CD4-positive, alpha-beta T cell treated with Interleukin-6 at 100 ng/mL for 8 hours (primary cell): ENCODE measurements at places on chromosomes 7 and 10.

- no peak for DNase-seq
These were observed 21.1 kb downstream of the LIMK1 start for GRCh38 chr7:74104702-74105101.

- DNase-seq, result no peak
These were observed 64.1 kb downstream of the PTPRZ1 start for GRCh38 chr7:121936951-121937623.

GRCh38 chr10:123550675-123551096 is 115.5 kb upstream of the GPR26 start:
- DNase-seq, result no peak

DNA sequence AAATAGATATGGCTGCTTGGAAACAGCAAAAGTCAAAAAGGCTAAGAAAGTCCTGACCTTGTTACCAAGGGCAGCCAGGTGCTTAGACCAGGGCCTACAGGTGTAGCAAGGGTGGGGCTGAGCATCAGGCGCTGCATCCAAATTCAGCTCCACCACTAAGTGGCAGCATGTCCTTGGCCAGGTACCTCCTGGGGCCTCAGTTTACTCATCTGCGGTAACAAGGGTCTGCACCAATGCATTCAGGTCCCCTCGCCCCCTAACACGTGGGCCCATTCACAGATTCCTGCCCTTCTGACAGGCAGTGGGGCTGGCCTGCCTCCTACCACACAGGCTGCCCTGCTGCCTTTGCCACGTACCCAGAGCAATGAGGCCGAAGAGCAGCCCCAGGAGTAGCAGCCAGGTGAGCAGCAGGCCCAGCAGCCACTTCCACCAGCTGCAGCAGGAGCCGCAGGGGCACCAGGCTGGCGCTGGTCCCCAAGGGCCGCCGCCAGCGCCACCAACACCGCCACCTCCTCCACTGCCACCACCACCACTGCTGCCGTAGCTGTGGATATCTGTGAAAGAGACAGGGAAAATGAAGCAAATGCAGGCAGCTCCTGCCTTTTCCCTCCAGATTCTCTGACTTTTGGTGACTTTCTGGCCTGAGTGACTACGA is 28.9 kb downstream of the COL17A1 start:
- DNase-seq, result no peak

GRCh38 chr10:129951101-129951969 is 12.7 kb downstream of the EBF3 start:
- no peak for DNase-seq

DNA sequence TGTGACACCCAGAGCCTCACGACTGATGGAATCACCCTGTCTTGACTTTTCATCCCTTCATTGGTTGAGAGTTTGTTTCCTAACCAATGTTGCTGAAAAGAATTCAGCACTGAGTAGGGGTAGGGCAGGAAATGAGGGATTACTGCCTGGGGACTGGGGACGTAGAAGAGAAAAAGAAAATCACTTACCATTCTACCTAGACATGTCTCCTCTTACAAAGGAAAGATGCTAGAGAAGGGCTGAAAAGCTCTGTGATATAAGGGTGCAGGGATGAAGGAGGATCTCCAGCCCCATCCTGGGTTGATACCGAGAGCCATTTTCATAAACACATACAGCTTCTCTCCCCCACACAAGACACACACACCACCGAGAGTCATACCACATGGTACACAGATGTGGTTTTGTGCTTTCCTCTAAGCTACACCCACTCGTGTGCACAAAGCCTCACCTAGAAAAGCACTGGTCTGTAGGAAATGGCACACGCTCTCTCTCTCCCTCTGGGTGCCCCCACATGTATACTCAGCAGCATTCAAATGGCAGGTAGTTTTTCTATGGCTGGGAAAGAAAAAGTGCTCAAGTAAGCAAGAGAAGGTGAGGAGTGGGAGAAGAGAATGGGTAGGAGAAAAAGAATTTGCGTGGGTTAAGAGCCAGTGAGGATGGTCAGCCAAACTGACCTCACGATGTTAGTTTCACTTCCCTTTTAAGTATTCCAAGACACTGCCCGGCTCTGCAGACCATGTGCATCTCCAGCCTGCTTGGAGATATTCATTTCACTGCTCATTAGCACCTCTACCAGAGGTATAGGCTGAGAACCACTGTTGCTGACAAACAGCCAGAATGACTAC is 85.8 kb downstream of the CALD1 start:
- peak; percentile 70 for DNase-seq

DNA sequence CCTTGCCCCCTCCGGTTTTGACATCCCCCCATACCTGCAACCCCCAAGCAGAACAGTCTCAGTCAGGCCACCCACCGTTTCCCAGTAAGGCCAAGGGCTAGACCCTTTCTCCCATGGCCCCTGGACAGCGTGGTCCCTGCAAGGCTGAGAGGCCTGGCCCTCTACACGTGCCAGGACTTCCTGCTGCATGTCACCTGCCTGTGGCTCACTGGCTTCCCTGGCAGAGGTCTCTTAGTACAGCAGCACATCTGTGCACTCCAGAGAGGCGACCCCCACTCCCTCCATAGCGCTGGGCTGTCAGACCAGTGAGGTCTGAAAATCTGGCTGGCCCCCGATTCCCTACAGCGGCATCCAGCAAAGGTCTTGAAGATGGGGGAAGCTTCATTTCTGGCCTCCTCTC is 26.4 kb upstream of the JAKMIP3 start:
- DNase-seq, result no peak

DNA sequence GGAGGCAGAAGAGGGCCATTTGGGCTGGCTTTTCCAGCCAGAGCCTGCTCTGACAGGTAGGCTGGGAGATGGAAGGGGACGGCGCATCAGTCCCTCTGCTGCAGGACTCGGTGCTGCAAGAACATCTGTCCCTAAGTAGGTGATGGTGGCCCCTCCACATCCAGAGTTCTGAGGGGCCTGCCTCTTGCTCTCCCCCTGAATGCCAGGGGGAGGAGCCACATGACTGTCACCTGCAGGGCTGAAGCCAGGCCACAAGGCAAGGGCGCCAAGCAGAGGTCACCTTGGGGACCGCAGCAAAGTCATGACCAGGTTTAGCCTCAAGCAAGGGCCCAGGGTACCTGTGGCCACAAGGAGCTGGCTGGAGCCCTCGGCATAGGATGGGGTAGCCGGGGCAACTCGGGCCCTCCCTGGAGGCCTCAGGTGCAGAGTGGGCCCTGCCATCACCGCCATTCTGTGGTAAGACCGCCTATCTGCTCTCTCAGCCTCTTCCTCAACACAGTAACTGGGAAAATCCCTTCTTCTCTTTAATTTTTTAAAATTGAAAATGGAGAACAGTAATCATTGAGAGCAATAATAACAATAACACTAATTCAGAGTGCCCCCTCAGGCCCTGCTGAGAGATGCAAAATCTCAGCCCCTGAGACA is 99.3 kb downstream of the FAM53B start:
- DNase-seq, result no peak

DNA sequence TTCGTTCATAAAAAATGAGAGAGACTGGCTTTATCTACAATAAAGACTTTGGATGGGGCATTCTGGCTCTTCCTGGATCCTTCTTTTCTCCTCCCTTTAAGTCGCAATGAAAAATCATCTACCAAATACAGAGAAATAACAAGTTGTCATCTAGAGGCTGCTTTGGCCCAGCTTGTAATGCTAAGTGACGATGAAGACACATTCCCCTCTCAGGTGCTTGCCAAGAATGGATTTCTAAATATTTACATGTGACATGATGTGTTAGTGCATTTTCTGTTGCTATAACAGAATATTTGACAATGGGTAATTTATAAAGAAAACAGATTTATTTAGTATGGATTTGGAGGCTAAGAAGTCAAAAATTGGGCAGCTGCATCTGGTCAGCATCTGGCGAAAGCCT is 308.6 kb upstream of the NPVF start:
- DNase-seq, result no peak

GRCh38 chr10:8052956-8053445 is 1.5 kb upstream of the GATA3 start:
- no peak for DNase-seq

GRCh38 chr10:17768496-17768895 is 16.5 kb downstream of the TMEM236 start:
- DNase-seq, result no peak

DNA sequence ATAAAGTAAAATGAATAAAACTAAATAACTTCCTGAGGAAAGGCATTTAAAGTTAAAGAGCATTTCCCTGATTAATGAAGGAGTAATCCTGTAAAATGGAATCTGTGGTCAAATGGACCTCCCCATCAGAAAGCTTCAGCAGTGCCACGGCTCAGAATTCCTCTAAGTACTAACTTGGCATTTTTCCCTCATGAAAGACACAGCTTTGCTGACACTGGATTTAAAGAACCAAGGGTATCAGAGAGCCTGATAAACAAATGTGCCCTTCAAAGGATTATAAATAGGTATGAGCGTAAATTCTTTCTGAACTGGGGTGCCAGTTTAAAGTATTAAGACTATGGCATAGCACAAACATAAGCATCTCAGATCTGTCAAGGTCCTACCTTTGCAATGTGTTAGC is 24.2 kb upstream of the RNF148 start:
- DNase-seq, result no peak

- DNase-seq, result no peak
These were observed 108.8 kb upstream of the PCLO start for GRCh38 chr7:83271212-83272099.

DNA sequence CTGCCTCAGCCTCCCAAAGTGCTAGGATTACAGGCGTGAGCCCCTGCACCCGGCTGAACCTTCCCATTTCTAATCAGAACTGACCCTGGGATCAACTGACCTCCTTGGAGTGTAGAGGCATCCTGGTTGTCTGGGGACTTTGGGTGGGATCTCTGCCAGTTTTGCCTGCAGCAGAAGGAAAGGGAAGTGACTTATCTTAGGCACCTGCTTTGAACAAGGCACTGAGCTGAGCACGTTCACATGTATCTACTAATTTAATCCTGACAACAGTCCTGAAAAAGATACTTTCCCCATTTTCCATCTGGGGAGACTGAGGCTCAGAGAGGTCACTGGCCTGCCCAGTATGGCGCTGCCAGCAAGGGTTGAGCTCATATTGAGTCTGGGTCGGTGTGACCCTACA is 153.4 kb downstream of the CUX1 start:
- no peak for DNase-seq

DNA sequence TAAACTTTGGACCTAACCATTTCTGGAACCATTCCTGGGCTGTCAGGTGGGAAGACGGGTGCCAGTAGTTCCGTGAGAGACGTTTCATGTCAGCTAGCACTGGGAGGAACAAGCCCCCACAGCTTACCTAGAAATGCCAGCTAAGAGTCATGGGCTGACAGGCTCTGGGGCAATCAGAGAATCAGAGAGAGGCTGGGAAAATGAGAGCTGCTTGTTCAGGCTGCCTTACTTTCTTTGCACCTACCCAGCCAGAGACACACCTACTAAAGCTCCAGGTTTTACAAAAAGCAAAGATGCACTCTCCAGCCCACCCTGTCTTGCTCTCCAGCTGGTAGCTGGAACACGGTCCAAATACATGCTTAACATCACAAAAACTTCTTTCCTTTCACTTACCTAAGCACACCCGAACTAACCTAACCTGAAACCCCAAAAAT is 688 bp downstream of the PTN start:
- DNase-seq, result no peak

- DNase-seq, result no peak
These were observed 590.4 kb upstream of the PFKP start for GRCh38 chr10:2476812-2477553.

DNA sequence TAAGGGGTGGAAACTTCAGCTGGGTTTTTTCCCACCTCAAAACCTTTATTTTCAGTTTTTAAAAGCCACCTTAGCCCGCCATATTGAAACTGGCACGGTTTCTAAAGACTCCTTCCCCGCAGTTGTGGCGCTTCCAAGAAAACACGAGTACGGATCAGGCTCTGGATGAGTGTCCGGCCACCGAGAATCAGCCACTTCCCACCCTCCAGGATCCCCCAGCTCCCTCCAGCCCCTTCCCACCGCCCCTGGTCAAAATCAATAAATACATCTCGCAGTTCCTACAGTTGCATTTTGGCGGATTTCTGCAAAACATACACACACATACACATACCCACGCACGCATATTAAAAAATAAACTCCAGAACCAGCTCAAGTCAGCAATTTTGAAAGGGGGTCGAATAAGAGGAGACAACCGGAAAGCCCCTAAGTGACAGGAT is 1.1 kb downstream of the SFMBT2 start:
- DNase-seq, result peak; percentile 15

- no peak for DNase-seq
These were observed 49.6 kb downstream of the ARID5B start for GRCh38 chr10:61951144-61951483.

DNA sequence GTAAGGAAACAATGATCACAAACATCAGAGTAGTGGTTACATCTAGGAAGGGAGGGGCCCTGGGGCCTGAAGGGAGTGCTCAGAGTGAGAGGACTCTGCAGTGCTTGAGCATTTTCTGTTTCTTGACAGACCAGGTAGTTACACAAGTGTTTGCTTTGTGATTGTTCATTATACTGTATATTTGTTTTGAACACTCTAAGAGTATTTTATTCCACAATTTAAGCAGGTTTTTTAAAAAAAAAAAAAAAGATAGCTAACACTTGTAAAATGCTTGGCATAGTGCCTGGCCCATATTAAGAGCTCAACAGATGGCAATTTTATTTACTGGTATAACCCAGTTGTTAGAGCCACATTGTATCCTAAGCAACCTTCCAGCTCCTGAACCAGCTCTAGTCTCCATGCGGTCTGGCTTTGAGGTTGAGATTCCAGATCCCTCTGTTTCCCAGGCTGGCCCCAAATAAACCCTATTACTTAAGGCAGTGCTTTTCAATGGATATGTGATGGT is 20.1 kb upstream of the ATXN7L1 start:
- peak; percentile 20 for DNase-seq

DNA sequence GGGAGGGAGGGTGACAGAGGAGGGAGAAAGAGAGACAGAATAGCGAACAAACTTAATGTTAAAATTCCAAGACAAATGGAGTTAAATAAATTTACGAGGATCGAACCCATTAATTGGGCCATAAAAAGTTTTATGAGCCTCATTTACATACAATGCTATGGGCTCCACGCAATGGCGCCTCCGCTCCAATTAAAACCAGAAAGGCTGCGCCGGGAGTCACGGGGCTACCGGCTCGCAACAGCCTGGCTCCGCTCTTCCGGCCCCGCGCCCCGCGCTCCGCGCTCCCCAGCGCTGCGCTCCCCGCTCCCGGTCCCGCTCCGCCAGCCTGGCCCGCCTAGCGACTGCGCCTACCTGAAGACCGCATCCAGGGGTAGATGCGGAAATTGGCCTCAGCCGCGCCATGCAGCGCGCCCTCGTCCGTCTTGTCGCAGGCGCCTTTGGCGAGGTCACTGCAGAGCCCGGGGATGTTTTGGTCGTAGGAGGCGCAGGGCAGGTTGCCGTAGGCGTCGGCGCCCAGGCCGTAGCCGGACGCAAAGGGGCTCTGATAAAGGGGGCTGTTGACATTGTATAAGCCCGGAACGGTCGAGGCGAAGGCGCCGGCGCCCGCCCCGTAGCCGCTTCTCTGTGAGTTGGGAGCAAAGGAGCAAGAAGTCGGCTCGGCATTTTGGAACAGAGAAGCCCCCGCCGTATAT is 513 bp downstream of the HOXA7 start:
- DNase-seq, result no peak

GRCh38 chr7:135467207-135467711 is 42.6 kb downstream of the CNOT4 start:
- DNase-seq, result no peak
